T-helper 2 cell treated with Interferon-gamma antibody and Interleukin-4, amounts not matched to agents 5 μg/mL and 100 μg/mL, for 36 hours (primary cell): ENCODE measurements at places on chromosomes 6 and 20.

DNA sequence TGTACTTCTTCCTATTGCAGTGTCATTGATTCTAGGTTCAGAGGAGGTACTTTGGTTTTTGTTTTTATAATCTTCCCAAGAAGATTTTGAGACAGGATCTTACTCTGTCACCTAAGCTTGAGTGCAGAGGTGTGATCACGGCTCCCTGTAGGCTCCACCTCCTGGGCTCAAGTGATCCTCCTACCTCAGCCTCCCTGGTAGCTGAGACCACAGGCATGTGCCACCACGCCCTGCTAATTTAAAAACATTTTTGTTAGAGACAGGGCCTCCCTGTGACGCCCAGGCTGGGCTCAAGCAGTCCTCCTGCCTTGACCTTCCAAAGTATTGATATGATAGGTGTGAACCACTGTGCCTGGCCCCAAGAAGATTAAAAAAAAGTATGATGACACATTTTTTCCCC lies 3.4 kb upstream of the SLC17A5 start:
- peaks cover 22% of the 10 kb centered on the region for H3K4me1 ChIP-seq
- no peak overlapping the region for H3K27ac ChIP-seq
- no peak for DNase-seq
- H3K36me3 ChIP-seq, result no peaks in the 10 kb centered on the region
- no peak overlapping the region for H3K4me3 ChIP-seq

DNA sequence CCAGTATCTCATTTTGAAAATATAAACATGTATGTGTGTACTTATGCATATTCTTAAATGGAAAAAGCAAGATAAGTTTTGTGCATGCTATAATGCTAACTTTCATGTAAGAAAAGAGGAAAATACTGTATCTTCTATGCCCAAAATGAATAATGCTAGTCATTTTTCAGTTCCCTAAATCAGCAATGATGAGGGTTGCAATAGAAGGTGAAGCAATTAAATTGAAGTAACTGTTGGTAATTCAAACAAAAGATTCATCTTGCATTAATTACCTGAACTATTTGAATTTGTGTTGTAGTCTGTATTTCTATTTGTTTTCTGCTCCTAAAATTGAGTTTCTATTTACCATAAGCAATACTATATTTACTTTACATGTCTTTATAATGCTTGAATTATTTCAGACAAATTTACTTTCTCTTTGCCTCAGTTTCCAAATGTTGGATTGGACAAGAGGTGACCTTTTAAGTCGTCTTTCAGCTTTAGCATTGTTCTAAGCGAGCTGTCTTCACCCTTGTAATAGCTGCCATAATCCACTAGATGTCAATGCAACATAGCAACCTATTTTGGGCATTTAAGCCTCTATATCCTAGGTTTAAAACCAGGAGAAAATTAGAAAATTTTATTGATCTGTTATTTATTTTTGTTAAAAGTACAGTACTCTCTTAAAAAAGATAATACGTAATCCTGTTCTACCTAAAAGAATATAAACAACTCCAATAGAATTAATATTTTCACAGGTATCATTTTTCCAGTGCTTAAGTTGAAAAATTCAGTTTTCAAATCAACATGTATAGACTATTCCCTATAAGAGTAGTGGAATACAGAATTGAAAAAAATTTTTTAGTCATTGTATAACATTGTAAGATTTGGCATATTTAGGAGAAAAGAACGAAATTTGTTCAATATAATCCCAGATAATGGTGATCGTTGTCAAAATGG lies 52.3 kb upstream of the IFNGR1 start:
- peaks cover 35% of the 10 kb centered on the region for H3K27me3 ChIP-seq
- H3K36me3 ChIP-seq, result no peaks in the 10 kb centered on the region
- H3K4me3 ChIP-seq, result no peak overlapping the region
- H3K4me1 ChIP-seq, result peaks cover 3% of the 10 kb centered on the region
- DNase-seq, result no peak

- no peak for DNase-seq
- peaks cover 3% of the 10 kb centered on the region for H3K36me3 ChIP-seq
- H3K4me3 ChIP-seq, result no peak overlapping the region
- peaks cover 3% of the 10 kb centered on the region for H3K4me1 ChIP-seq
Observed at GRCh38 chr6:170140129-170140528, 150.7 kb downstream of the DLL1 start.

GRCh38 chr6:122726649-122727048 lies 52.9 kb upstream of the FABP7 start:
- no peak for DNase-seq
- H3K27me3 ChIP-seq, result no peaks in the 10 kb centered on the region

DNA sequence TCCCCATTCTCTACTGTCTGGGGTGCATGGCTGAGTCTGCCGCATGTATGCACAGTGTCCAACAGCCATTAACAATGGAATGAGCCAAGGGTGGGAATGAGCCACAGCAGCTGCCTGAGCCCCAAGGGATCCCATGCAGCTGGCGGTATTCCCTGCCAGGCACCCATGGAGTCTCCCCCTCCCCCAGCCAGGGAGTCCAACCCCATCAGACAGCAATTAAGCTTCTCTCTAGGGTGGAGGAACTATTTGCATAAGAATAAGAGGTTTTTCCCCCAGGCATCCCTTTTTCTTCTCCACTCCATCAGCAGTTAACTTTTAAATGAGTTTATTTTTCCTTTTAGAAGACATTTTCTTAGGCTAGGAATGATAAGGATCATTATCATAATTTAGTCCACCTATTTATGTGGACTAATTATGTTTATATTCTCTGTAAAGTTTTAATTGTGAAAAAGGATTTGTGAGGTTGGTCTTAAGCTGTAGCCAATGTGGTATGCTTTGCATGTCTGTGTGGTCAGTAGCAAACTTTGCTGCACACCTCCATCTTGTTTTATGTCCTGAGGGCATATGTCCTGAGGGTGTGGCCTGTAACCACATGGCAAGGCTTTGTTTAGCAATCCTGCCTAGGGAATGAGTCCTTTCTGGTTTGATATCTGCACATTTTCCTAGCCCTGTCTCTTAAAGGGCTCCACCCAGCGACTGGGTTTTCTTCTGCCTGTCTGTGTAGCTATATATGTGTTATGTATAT lies 158.9 kb upstream of the OLIG3 start:
- DNase-seq, result no peak
- peaks cover 19% of the 10 kb centered on the region for H3K4me1 ChIP-seq
- peaks cover 6% of the 10 kb centered on the region for H3K27me3 ChIP-seq
- H3K27ac ChIP-seq, result no peak overlapping the region
- no peak overlapping the region for H3K4me3 ChIP-seq

DNA sequence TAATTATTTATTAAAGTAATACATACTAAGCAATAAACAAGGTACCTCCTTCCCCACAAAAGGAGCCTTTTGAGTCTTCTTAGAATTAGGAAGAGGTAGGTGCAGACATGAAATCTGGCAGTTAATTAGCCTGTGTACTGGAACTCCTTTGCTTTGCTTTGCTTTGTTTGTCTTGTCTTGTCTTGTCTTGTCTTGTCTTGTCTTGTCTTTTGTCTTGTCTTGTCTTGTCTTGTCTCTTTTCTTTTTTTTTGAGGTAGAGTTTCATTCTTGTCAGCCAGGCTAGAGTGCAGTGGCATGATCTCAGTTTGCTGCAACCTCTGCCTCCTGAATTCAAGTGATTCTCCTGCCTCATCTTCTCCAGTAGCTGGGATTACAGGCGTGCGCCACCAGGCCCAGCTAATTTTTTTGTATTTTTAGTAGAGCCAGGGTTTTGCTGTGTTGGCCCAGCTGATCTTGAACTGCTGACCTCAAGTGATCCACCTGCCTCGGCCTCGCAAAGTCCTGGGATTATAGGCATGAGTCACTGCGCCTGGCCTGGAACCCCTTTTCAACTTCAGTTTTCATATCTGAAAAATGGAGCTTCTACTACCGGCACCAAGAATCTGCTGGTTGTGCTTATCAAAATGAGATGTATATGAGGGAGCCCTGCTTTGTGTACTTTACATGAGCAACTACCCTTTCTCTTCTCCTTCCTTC lies 301.2 kb downstream of the CDKAL1 start:
- H3K4me3 ChIP-seq, result no peak overlapping the region
- DNase-seq, result no peak
- no peaks in the 10 kb centered on the region for H3K27me3 ChIP-seq
- H3K27ac ChIP-seq, result no peak overlapping the region
- H3K4me1 ChIP-seq, result peaks cover 34% of the 10 kb centered on the region

DNA sequence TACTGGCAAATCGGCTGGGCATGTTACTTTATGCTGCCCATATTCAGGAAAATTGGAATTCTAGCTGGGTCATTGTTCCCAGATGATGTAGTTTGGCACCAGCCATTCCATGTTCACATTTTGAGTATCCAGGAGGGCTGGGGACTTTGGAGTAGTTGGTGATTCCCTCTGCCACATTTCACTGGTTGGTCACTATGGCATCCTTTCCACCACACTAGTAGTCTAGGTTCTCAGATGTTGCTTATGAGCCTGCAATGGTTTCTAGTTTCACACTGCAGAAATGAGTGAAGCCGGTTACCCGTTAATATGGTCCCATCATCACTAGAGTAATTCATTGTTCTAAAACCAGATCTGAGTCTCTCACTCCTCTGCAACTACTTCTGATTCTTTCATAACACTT lies 4.6 kb downstream of the PTPN1 start:
- peak overlapping the region; percentile 79 for H3K27ac ChIP-seq
- peaks cover 50% of the 10 kb centered on the region for H3K36me3 ChIP-seq
- no peaks in the 10 kb centered on the region for H3K27me3 ChIP-seq
- H3K4me3 ChIP-seq, result peak overlapping the region; percentile 100
- DNase-seq, result peak; percentile 29

DNA sequence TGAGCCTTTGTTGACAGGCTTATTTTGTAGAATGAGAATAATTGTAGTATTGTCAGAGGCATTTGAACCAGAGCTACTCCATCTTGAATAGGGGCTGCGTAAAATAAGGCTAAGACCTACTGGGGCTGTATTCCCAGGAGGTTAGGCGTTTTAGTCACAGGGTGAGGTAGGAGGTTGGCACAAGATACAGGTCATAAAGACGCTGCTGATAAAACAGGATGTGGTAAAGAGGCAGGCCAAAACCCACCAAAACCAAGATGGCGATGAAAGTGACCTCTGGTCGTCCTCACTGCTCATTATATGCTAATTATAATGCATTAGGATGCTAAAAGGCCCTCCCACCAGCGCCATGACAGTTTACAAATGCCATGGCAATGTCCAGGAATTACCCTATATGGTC lies 82.7 kb downstream of the PFDN4 start:
- no peak for DNase-seq
- peaks cover 3% of the 10 kb centered on the region for H3K4me1 ChIP-seq
- H3K27ac ChIP-seq, result no peak overlapping the region
- no peak overlapping the region for H3K4me3 ChIP-seq
- no peaks in the 10 kb centered on the region for H3K36me3 ChIP-seq

DNA sequence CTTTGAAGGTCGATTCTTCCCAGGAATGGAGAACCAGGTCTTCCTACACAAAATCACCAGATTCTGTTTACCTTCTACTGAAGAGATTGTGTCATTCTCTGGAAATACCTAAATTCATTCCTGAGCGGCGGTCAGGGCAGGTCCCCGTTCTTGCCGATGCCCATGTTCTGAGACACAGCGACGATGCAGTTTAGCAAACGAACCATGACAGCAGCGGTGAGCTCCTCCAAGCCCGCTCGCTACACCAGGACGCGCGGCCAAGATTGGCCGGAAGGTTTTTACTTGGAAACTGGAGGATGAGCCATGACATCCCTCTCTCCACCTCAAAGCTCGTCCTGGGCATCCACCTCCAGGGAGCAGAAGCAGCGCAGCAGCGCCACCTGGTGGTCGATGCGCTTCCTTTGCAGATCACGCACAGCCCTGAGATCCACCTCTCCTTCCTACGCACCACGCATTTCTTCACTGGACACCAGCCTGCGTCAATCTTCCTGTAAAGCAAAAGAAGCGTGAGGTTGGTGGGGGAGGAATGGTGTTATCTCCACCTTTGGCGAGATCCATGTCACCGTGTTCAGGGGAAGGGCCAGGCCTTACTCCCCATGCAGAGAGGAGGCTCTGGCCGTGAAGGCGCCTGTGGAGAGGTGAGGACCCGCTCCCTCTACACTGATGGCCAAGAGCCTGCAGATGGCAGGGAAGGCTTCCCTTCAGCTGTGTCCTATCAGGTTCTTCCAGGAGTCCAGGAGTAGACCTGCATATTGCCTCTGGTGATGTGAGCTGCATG lies 9.9 kb upstream of the HLA-B start:
- H3K4me1 ChIP-seq, result peaks cover 14% of the 10 kb centered on the region
- peak; percentile 80 for DNase-seq
- H3K27ac ChIP-seq, result no peak overlapping the region
- H3K27me3 ChIP-seq, result peaks cover 76% of the 10 kb centered on the region
- no peaks in the 10 kb centered on the region for H3K36me3 ChIP-seq

GRCh38 chr6:77034161-77034560 lies 429.1 kb downstream of the HTR1B start:
- H3K4me3 ChIP-seq, result no peak overlapping the region
- H3K4me1 ChIP-seq, result no peaks in the 10 kb centered on the region
- H3K27ac ChIP-seq, result no peak overlapping the region
- DNase-seq, result no peak
- no peaks in the 10 kb centered on the region for H3K27me3 ChIP-seq

DNA sequence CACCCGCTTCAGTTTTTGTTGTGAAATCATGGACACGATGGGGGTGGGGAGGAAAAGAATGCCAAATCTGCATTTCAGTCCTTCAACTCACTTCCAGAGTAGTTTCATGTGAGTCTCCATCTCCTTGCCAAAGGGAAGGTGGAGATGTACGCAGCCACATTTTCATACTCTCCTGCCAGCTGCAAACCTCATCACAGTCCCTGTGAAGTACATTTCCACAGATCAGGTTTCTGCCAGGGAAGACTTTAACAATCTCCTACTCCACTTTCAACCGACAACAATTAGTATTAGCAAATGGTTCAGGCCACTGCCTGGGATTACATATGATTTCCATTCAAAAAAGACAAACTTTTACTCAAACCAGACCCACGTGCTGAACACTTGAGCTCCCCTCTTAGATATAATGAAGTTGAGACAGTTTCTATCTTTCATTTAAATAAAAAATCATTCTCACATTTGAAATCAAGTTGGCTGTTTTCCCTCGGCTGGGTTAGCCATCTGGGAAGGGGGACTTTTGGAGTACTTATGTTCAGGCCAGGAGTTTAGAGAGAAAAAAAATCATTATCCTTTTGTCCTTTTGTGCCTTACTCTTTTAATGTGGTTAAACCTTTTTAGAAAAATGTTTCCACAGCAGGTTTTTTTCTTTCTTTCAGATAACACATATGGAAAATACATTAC lies 51.0 kb upstream of the CEP162 start:
- H3K36me3 ChIP-seq, result no peaks in the 10 kb centered on the region
- no peaks in the 10 kb centered on the region for H3K27me3 ChIP-seq
- H3K27ac ChIP-seq, result no peak overlapping the region
- H3K4me1 ChIP-seq, result no peaks in the 10 kb centered on the region

GRCh38 chr6:23841116-23841515 lies 284.9 kb upstream of the NRSN1 start:
- no peaks in the 10 kb centered on the region for H3K36me3 ChIP-seq
- no peak overlapping the region for H3K4me3 ChIP-seq
- DNase-seq, result no peak
- H3K4me1 ChIP-seq, result no peaks in the 10 kb centered on the region
- H3K27me3 ChIP-seq, result no peaks in the 10 kb centered on the region
